ENCODE measurements at places on chromosomes 12 and 14. TPM values are rescaled to one million over a fixed set of nuclear protein-coding genes. Genes with fewer than 3 reads are reported as not detected.

- DNase-seq: no peak
Observed at GRCh38 chr14:32377046-32377646, 48.0 kb downstream of the AKAP6 start.

DNA sequence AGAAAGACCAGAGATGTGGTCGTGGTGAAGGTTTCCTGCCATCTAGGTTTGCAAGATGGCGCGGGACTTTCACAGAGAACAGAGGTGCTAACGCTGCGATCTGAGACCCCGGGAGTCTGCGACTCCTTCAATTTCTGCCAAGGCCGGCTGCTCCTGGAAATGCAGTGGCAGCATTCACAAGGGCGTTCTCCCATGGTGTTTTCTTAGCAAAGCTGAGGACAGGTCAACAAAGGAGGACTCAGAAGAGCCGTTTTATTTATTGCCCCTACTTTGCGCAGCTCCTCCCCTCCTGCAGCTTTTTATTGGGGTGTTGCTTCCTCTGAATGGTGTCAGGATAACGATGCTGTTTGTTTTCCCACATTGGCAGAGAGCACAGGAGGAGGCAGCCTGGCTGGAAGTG lies 86.3 kb downstream of the TMEM132C start:
- no peak for DNase-seq

- DNase-seq: no peak
Observed at GRCh38 chr12:96500693-96501092, 11.3 kb downstream of the CFAP54 start.

GRCh38 chr12:94421868-94422740 lies 37.6 kb downstream of the CEP83 start:
- DNase-seq: no peak

- no peak for DNase-seq
Observed at GRCh38 chr14:61977217-61977616, 215.0 kb downstream of the SNAPC1 start.

DNA sequence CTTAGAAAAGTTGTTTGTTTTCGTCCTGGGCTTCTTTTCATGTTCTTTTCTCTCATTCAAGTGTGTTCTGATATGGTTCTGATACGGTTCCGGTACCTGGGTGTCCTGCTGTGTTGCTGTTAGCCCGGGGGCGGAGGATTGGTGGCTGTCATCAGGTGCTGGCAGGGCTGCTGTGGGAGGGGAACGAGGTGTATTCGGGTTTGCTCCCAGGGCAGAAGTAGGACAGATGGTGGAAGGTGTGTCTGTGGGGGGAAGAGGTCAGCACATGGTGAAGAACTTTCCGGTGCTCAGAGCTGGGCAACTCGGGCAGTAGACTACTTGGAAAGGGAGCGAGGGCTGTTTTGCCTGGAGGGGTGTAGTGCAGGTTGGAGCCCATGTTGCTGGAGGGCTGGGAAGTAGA lies 70.2 kb downstream of the SLC25A47 start:
- DNase-seq: no peak

- DNase-seq: no peak
Observed at GRCh38 chr12:109912855-109913321, 12.8 kb downstream of the TCHP start.

DNA sequence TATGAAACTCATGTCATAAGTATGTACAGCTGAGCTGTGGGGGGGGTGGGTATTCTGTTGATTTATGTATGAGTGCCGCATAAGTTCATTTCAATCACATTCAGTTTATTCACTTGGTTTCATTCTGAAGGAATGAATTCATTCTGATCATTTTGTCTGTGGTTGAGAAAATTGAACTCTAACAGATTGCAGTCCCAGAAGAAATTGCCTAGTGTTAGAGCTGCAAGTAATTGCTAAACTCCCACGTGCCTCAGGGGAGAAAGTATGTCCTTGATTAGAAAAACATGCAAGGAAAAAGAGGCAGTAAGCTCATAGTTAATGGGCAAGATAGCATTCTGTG lies 442.4 kb upstream of the MGAT4C start:
- no peak for DNase-seq

DNA sequence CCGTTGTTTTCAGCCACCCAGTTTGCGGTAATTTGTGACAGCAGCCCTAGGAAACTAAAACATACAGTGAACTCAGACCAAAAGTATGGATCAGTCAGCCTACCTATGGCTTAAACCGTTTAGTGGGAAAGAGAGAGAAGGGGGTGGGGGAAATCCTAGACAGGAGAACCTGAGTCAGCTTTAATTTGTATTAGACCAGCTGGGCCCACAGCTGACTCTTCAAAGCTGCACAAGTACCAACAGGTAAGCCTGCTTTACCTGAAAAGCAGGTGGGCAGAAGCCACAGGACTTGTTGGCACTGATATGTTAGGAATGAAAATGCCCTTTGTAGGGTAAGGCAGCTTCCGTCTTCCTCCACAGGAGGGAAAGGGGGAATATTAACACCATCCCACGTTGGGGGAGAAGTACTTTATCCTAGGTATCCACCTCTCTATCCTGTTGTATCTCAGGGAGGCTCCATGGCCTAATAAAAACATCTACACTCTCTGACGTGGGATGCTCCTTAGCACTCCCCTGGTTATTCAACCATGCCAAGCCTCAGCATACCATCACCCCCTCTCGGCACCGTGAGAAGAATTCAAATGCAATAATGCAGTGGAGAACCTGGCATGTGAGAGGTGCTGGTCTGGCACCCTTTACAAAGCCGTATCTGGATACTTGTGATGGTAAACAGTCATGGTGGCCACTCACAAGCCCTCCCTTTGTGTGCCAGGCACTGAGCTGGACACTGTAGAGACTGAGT lies 70.3 kb downstream of the STON2 start:
- DNase-seq: no peak

DNA sequence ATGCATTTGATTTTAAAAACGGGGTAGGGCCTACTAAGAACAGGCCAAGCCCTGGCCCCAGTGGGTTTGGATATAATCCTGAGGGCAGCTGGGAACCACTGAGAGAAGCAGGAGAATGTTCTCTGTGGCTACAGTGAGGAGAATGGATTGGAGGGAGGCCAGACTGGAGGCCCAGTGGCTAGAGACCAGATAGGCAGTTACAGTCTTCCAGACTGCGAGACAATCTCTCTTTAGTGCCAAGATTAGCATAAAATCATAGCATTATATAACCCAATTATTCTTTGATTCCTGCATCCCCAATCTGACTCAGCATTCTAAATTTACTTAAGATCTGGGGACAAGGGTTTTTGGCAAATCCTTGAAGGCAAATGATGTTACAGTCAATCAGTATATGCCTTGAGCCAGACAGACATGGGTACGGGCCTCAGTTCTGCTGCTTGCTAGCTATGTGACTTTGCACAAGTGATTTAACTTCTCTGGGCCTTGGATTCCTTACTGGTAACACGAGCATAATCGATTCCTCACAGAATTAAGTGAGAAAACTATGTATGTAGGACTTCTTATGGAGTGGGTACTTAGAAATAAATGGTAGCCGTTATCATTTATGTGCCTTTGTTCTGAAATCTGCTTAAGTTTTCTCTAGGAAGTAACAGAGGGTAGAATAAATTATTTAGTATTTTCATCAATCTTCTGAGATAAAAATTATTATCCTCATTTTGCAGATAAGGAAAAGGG lies 18.3 kb downstream of the NINJ2 start:
- no peak for DNase-seq

DNA sequence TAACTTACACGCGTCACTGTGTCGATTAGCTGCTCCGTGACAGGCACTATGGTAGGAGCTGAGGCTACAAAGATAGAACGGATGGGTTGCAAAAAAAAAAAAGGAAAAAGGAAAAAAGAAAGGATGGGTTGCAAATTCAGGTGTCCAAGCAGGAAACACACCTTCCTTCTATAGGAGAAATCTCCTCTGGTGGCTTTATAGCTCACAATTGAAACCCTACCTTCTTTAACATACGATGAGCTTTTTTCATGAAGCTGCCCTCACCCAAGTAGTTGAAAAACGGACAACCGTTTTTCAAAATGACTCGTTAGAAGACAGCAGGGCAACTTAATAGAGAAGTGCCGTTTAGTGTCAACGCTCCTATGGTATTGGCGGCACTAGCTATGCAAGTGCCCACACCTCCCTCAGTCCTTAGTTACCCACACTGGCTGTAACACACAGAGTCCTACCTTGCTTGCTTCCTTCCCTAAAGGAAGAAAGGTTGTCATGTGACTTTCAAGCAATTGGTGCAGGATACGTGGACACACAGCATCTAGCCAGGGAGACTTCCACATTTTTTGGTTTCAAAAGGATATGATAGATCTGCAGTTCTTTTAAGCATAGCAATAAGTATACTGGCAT lies 682 bp upstream of the TRIP11 start:
- no peak for DNase-seq

- no peak for DNase-seq
Observed at GRCh38 chr12:117339104-117339503, 22.3 kb downstream of the NOS1 start.

- no peak for DNase-seq
Observed at GRCh38 chr14:59254146-59254910, 65.9 kb downstream of the DAAM1 start.

DNA sequence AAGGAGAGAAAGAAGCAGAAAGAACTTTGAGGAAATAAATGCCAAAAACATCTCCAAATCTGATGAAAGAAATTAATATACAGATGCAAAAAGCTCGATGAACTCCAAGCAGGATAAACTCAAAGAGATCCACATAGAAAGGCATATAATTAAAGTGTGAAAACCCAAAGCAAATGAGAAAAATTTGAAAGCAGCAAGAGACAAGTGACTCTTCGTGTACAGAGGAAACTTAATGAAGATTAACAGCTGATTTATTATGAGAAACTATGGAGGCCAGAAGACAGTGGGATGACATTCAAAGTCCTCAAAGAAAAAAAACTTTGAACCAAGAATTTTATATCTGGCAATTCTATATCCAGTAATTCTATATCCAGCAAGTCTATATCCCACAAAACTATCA lies 163.0 kb upstream of the TMCC3 start:
- DNase-seq: no peak

GRCh38 chr12:44851586-44851985 lies 24.5 kb downstream of the NELL2 start:
- DNase-seq: no peak

- DNase-seq: no peak
Observed at GRCh38 chr14:101032433-101032832, 128.9 kb upstream of the RTL1 start.

- peak; percentile 91 for DNase-seq
Observed at GRCh38 chr12:77888611-77889010, 57.9 kb downstream of the NAV3 start.

The PAN2 gene
- total RNA-seq: 10.6 TPM

The CLEC1B gene
- not detected for total RNA-seq

The KRT82 gene
- total RNA-seq: not detected

The BATF gene
- total RNA-seq: 1.4 TPM

The OAS3 gene
- total RNA-seq: 8.4 TPM

The SRRM4 gene
- not detected for total RNA-seq

The CCDC177 gene
- total RNA-seq: not detected

The RDH12 gene
- not detected for total RNA-seq

The BTBD7 gene
- total RNA-seq: 32.6 TPM

The SMCO3 gene
- total RNA-seq: 0.46 TPM

The BDKRB2 gene
- not detected for total RNA-seq

The NELL2 gene
- total RNA-seq: not detected
